Left colon (tissue), 2 donors: ENCODE measurements at places on chromosomes 1 and 21. TPM values are rescaled to one million over a fixed set of nuclear protein-coding genes. Genes with fewer than 3 reads are reported as not detected.

CDC7 gene
- 1.1 TPM for total RNA-seq

PIK3R3 gene
- 9.3 TPM for total RNA-seq

ZNF697 gene
- total RNA-seq: 2.0 TPM

KDF1 gene
- total RNA-seq: 24.7 TPM

PIGR gene
- 12,746 TPM for total RNA-seq

ACTL8 gene
- 0.21 TPM for total RNA-seq

PFKFB2 gene
- 117 TPM for total RNA-seq

BARHL2 gene
- not detected for total RNA-seq

MMEL1 gene
- 7.8 TPM for total RNA-seq

FCRL1 gene
- 0.61 TPM for total RNA-seq

COP1 gene
- 58.1 TPM for total RNA-seq

DNA sequence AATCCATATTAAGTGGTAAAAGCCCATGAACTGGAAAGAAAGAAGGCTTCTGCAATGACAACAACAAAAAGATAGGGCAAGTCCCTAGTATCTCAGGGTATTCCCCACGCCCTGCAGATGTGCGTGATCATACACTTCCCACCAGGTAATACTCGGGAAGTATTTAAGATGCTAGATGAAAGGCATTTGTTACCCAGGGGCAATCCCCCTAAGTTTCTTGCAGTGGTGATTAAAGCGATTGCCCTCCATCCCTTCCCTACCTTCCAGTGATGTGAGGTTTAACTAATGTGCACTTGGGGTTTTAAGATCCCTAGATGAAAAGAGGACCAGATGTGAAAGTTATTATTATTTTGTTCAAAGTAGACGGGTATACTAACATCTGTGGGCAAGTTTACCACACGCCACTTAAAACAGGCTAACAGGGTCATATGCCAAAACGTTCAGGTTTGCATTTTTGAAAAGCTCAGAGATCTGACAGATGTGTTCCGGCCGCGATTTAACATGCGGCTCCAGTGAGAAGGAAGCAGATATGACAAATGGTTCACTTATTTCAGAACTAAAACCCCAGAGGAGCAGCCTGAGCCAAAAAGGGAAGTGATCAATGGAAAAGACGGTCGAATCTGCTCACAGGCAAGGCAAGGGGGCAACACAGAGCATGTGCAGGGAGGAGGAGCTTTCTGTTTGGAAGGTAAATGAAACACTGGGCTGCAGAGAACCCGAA lies 17.4 kb downstream of the TIAM1 start:
- DNase-seq: no peak

DNA sequence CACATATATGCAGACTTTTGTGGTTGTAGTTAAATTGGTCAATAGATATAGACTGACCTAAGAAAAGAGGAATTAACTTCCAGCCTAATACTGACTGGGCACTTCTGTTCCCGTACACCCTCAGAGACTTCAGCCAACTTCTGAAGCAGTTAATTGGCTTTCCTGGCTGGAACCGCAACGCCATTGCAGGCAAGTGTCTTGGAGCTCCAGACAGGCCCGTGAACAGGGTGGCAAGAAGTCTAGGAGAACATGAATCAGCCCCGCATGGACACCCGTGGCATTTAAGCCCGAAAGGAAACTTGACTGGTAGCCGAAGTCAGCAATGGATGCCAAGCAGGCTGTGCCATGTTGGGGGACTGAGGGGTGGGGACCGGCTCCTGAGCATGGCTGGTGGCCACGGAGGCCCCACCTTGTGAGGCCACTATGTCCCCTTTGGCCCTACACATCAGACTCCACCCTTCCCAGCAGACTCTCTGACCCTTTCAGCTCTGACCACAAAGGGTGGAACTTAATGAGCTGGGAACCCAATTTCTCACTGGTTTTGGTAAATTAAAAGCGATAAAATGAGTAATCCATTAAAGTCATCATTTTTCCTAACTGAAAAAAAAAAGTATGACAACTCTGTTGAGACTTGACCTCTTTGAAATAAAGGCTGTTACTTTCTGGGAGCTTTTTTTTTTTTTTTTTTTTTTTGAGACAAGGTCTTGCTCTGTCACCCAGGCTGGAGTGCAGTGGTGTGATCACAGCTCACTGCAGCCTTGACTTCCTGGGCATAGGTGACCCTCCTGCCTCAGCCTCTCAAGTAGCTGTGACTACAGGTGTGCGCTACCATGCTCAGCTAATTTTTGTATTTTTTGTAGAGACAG lies 54.1 kb downstream of the RUNX1 start:
- DNase-seq: no peak

DNA sequence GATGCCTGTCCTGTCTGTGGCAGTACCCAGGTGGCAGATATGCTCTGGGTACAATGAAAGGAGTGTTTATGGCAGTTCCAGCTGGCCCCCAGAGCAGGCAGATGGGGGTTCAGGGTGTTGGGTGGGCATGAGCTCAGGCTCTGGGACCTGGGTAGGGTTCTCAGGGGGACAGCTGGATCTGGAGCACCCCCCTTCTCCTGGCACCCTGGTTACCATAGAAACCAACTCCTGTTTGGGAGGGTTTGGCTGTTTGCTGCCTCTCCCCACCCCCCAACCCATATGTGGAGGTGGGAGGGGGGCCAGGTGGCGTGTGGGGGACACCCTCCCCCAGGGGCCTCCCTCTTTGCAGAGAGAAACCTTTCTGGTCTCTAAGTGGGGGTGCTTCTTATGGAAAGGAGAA lies 7.1 kb downstream of the FOXO6 start:
- DNase-seq: no peak

GRCh38 chr1:155481741-155482241 lies 80.8 kb downstream of the ASH1L start:
- no peak for DNase-seq

GRCh38 chr1:45569962-45570581 lies 13.8 kb upstream of the NASP start:
- DNase-seq: peak; percentile 55

DNA sequence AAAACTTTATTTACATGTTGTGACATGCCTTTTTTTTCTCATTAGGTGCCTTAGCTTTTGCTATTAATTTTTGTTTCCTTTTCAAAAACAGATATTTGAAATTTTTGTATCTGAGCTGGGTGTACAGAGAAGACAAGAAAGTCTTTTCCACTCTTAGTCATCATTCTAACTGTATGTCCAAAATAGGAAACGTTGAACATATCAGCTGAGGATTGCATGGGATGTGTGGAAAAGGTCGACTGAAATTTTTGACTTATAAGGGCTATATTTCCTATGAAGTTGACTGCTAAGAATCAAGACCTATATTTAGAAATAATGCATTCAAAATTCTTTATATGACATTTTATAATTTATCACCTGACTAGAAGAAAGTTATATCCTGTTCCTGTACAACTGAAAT lies 270.0 kb upstream of the ZRANB2 start:
- no peak for DNase-seq

- no peak for DNase-seq
Measured at GRCh38 chr1:206127336-206127735, 10.1 kb upstream of the AVPR1B start.

DNA sequence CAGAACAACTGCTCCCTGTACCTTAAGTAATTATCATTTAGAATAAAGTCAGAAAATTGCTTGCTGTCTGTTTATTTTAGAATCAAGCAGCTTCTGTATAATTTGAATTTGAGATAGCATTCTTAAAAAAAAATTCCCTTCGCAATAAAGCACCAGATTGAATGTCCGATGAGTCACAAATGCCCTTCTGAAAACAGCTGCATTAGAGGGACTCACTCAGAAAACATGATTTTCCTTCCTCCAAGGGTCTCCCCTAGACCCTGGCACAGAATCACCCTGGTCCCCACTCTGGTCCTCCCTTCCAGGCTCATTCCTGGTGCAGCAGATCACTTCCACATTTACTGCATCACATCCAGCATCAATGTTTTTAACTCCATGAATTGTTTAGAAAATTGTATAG lies 471.1 kb upstream of the VAMP3 start:
- DNase-seq: no peak

- no peak for DNase-seq
Measured at GRCh38 chr1:224589006-224589405, 27.1 kb upstream of the CNIH3 start.
